ENCODE measurements at places on chromosomes 5 and 9.

- DNase-seq: no peak
These were observed 56.7 kb downstream of the TSSK1B start for GRCh38 chr5:113378081-113378480.

DNA sequence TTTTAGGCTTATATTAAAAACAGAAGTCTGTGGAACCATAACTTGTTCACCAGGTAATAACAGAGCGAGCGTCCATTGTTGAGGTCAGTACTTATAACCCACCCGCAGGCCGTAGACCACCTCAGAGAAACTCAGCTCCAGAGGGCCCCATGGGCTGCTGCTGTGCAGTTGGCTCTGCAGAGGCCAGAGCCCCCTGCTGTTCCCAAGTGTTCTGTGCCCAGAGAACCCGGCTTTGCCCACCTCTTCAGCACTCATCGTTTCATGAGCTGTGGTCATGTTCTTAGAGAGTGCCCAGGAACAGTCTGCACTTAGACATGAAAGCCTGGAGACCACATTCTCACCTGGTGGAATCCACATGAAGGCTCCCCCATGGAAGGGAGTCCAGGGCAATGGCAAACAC is 50.4 kb upstream of the SLC2A8 start:
- no peak for DNase-seq

DNA sequence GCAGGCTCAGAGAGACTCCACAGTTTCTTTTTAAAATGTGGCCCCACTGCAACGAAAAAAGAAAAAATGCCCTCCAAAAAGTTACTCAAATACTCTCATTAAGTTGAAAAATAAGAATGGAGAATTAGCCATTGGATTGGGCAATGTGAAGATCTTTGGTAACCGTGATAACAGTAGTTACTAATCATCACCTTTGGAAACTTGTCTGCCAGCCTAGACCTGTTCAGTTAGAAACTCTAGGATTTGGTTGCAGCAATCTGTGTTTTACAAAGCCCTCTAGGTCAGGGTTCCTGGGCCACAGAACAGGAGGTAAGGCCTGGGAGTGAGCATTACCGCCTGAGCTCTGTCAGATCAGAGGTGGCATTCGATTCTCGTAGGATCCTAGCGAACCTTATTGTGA is 34.2 kb downstream of the VPS13A start:
- no peak for DNase-seq

DNA sequence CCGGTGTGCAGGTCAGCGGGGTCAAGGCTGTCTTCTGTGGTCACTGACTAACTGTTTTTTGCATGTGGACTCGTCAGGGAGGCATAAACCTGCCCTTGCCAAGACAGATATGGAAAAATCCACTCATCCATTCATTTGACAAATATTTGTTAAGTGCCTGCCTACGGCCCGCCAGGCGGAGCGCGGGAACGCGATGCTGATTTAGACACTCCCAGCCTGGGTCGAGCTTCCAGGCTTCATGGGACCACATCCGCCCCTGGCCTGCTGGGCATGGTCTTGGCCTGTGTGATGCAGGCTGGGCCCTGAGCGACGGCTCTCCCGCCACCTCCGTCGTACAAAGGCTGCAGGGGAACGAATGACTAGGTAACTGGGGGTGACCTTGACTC is 18.1 kb downstream of the MYMK start:
- DNase-seq: no peak

- DNase-seq: no peak
These were observed 328.1 kb downstream of the MAN2A1 start for GRCh38 chr5:110017854-110018253.

DNA sequence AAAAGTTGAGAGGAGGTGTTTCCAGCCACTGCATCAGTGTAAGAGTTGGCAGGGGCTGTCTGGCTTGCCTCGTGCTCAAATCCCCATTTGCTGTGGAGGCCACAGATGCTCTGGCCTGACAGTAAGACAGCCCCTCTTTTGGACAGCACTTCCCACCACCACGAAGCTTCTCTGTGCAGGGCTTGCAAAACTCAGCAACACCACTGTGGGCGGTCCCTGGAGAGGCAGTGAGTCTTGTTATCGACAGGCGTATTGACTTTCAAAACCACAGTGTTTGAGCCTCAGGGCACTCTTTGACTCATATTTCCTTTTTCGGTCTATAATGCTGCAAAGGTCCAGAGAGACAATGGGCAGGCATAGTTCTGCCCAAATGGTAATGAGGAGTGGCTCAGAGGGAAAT is 539.5 kb downstream of the EBF1 start:
- peak; percentile 62 for DNase-seq

DNA sequence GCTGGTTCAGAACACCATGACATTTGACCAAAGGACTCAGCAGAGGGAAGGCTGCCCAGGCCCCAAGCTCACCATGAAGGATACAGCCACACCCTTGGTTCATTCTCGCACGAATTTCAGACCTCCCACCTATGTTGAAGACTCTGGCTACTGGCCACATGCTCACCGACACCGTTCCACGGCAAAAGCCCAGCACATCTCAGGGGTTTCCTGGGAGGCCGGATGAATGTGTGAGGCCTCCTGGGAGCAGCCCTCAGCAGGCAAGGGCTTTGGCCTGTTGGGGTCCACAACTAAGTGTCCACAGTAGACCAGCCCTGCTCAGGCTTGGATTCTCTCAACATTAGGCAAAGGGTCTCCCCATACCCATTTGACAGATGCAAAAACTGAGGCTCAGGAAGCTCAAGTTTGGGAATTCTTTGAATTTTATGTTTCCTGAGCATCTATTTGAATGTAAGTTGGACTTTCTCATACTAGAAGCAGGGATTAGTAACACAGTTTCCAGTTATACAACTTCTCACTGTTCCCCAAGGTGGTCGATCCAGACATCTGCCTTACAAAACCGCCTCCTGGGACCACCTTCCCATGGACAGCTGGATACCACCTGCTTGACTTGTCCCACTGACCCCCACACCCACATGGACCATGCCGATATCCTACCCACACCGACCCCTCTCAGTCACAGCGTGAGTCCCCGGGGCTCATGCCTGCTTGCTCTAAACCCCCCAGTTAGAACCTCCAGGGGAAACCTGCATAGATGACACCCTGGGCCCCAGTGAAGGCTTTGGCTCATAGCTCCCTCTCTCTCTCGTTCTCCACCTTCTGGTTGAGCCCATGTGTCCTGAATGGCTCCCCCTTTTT is 27.9 kb downstream of the CCT5 start:
- no peak for DNase-seq

- no peak for DNase-seq
These were observed 1.7 kb upstream of the OTULINL start for GRCh38 chr5:14579731-14580397.

GRCh38 chr5:168818558-168818957 is 239.4 kb upstream of the PANK3 start:
- DNase-seq: no peak

DNA sequence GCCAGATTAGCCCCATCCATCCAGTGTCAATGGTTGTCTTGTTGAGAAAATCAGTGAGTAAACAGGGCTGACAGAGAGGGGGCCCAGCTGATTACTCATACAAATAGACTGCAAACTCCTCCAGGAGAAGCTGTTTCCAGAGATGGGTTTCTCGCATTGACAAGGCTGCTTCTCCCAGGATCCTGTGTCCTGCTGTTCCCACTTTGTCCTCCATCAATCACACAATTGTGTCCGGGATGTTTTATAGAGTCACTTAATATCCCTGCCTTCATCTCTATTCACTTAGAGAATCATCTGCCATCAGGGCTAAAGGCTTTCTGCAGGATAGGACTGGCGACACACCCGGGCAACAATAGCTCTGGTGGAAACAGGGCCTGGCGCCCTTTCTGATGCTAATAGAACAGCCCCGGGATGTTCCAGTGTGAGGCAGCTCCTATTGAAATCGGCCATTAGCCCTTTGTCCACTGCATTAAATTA is 71.7 kb upstream of the TBCA start:
- no peak for DNase-seq

DNA sequence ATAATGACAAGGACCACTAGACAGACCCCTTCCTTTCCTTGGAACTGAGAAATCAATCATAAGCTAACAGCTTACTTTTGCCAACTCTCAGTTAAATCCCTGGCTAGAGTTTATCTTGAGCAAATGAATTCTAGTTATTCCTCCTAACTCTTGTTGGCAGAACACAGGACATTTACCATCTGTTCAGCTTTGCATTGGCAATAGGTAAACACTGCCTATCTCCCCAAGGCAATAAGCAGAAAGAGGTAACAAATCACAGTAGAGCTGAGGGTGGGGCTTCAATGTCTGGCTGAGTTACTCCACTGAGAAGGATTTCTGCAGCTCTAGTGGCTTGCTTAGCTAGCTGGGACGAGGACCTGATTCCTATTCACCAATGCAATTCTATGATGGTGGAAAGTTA is 503.3 kb upstream of the GRIA1 start:
- no peak for DNase-seq

- no peak for DNase-seq
These were observed 6.7 kb downstream of the CDK9 start for GRCh38 chr9:127792417-127793031.

DNA sequence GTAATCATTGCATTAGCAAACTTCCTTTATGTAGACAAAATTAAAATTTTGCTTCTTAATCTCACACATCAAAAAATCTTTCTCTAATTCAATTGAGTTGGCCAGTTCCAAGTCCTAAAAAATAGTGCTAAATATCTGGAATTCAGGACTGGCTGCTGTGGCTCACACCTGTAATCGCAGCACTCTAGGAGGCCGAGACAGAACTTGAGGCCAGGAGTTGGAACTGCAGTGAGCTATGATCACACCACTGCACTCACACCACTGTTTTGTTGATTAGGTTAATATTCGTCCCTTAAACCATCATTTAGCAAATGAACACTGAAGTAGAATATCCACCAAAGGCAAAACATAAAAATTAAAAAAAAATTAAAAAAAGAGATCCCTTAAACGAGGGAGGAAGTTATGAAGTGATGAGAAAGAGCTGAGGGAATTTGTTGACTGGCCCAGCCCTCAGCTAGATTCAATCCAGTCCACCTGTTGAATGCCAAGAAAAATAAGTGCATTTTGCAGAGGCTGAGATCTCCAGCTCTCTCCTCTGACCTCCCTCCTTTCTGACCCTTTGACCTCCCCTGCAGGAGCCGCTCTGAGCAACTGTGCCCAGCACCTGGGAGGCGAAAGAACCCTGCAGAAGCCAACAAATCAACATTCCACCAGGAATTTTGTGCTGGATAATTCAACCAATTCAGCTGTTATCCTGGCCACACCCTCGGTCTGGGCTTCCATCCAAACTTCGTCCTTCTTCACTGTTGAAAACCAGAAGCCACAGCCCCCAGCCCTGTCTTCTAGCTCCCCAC is 96.8 kb downstream of the OR2K2 start:
- no peak for DNase-seq

GRCh38 chr5:176894298-176894697 is 4.8 kb downstream of the HK3 start:
- no peak for DNase-seq

DNA sequence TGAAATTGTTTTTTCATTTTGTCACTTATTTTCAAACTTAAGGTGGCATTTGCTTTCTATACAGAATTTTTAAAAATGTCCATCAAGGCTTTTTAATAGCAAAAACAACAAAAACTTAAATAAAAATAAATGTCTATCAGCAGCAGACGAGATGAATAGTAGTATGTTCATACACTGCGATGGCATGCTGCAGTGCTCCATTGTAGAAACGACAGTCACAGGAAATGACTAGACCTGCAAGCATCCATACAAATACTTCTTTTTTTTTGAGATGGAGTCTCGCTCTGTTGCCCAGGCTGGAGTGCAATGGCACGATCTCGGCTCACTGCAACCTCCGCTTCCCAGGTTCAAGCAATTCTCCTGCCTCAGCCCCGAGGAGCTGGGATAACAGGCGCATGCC is 41.4 kb downstream of the COL23A1 start:
- DNase-seq: no peak

GRCh38 chr5:98727686-98728085 is 45.8 kb upstream of the RGMB start:
- no peak for DNase-seq

- DNase-seq: peak; percentile 64
These were observed 52.7 kb upstream of the TJP2 start for GRCh38 chr9:69121155-69122081.

- DNase-seq: no peak
These were observed 36.2 kb upstream of the CXXC5 start for GRCh38 chr5:139611703-139612584.

DNA sequence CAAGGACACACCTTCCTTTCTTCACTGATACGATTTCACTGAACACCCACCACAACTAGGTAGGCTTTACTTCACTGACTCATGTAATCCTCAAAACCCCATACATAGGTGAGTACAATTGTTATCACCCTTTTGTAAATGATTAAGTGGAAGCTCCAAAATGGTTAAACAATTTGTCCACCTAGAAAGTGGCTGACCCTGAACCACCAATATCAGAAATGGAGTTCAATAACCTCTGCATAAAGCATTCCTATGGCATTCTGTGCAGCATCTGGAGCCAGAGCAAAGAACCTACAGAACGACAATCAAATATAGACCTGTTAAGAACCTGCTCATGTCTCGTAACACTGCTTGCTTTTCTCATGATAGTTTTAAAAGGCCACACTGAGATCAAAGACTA is 50.7 kb upstream of the NR5A1 start:
- DNase-seq: no peak

DNA sequence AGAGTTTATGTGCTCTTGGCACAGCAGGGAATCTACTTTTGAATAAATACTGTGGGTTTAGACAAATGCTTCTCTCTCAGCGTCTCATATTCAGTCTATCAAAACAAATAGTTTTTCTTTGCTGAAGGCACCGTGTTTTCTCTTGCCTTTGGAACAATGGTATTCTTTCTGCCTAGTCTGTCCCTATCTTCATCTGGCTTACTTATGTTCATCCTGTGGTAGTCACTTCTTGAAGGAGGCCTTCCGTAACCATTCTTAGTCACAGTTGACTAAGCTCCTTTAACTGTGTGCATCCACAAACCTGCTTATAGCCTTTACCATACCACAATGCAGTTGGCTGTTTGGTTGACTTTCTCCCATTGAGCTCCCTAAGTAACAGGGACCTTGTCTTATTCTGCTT is 45.9 kb downstream of the LARP1 start:
- no peak for DNase-seq

DNA sequence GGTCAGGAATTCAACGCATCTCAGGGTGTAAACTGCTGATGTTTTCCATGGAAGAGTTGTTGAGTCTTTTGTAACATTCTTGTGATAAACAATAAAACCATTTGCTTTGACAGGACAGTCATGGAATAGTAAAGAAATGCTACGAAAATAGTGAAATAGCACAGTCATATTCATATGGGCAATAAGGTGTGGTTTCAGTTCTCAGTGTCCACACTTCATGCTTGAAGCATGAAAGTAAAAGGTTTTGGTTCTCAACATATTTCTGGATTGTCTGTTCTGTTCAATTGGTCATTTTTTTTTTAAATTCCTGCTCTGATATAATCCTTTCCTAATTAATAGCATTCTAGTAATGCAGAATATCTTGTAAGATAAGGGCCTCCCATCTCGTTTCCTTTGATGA is 467.6 kb upstream of the ZNF608 start:
- peak; percentile 16 for DNase-seq

DNA sequence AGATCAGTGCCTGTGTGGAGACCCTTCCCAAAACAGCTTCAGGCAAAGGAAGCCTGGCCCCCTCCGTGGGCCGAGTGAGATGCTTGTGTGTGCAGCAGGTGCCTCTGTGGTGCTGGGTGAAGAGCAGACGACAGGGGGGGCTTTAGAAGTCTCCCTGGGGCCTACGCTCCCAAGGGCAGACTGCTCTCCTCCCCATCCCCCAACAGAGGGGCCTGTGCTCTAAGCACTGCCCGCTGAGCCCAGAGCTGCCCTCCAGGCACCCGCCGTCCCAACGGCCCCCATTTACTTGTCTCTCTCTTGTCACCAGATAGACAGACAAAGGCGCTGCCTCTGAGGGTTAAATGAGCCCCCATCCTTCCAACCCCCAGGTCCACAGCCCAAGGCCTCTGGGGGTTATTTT is 2.7 kb upstream of the LHX3 start:
- DNase-seq: no peak
